ENCODE measurements at places on chromosomes 4 and X.

GRCh38 chr4:38075370-38076152 is 115.4 kb downstream of the PTTG2 start:
- no peak for DNase-seq

DNA sequence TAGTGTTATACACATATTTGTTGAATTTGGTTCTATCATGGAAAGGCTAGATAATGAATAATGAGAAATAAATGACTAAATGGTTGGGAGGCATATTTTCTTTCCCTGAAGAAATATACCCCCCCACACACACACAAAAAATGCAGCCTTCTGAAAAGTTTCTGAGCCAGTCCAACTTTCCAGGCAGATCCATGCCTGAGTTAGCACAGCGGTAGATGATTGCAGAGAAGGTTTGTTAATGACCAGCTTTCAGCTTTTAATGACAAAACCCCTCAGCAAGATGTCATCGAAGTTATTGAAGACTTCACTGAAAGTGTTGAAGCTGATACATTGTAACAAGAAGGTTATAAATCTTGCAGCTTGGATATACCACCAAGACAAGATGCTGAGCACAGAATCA is 61.4 kb downstream of the GBA3 start:
- DNase-seq = no peak

GRCh38 chr4:124092101-124092500 is 620.4 kb downstream of the ANKRD50 start:
- no peak for DNase-seq

DNA sequence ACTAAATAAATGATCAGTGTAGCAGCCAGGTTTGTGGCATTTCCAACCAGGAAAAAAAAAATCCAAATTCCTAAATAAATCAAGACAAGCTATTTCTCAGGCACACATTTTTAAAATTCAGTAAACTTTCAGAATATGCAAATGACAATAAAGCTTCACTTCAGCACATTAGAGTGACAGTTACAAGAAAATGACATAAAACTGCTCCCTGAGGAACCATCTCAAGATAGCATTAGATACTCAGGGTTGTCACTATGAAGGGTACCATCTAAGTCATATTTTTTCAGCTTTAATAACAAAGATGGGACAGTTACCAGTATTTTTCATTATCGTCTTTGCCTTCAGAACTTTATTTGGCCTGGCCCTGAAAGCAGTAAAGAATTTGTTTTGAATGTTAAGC is 411.3 kb upstream of the RASGEF1B start:
- no peak for DNase-seq

DNA sequence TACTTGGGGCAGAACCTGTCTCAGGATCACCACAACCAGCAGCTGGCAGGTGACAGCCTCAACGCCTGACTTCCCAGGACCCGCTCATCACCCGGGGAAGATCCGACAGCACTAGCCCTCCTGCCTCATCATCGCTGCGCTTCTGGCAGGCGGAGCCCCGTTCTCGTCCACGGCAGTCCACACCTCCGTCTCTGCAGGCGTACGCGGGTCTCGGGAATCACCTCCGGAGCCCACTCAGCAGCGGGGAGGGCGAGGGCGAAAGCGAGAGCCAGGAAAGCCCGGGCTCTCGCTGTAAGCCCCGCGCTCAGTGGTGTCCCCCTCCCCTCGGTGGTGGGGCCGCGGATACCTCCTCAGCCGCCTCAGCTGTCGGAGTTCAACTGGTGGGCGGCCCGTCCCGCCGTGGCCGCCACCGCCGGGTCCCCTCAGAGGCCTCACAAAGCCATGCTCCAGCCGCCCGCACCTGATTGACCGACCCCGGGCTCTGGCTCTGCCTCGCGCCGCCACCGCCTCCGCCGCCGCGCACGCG is 518 bp upstream of the CNKSR2 start:
- DNase-seq = peak; percentile 15

GRCh38 chr4:107900067-107900466 is 31.3 kb upstream of the CYP2U1 start:
- no peak for DNase-seq

DNA sequence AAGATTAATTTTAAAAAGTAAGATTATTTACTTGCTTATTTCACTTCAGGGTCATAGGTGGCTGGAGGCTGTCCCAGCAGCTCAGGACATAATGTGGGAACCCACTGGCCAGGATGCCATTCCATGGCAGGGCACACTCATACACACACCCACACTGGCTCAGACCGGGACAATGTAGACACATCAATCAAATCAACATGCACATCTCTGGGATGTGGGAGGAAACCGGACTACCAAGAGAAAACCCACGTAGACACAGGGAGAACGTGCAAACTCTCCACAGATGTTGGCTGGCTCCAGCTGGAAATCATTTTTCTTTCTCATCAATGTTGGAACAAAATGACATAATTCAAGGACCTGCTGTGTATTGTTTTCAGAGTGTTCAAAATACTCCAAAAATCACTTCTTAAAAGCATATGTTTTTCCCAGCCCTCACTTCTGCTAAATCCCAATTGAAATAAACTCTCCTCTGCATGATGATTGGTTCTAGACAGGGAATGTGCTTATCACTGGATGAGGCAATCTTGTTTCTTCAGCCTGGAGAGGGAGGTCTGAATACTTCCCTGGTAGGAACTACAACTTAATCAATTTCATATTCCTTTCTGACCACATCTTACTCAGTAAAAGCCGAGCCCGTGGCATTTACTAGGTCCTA is 18.6 kb upstream of the CPE start:
- DNase-seq = no peak

DNA sequence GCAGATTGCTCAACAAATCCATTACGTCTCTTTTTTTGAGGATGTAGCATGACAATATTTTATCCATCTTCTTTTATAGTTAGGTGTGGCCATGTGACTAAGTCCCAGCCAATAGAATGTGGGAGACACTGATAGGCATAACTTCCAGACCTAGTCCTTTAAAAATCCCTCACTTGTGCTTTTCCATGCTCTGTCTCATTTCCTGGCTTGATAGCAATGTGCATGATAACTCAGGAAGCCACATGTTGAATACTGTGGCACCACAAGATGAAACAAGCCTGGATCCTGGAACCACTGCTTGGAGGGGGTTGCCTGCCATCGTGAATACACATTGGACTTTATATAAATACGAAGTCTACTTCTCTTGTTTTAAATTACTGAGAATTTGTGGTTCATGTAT is 184.0 kb upstream of the NEIL3 start:
- no peak for DNase-seq

DNA sequence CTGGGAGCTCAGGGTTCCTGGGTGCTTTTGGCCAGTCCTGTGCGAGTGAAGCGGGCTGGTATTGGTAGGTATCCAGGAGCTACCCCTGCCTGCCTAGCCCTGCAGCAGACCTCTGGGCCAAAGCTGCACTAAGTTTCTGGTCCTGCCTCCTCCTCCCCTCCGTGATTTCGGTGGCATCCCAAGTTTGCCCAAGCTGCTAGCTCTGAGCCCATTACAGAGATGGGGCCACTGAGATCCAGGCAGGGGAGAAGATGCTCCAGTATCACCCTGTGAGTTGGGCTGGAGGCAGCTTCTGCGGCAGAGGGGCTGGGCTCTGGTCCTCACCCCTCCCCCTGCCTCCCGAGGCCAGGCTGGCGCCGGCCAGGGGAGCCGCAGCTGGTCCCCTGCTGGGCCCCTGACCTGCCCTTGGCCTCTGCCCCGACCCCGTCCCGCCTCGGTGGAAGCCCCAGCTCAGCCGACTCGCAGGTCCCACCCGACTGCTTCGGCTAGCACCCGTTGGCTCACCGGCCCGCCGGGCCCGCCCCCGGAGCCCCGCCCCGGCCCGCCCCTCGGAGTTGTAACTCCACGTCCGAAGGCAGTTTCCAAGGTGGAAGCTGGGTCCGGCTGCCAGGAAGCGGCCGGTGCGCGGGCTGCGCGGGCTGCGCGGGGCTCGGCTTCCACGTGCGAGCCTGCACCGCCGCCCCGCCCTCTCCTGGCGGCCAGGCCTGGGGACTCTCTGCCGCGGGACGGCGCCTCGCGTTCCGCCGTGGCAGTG is at the start of gene DUSP9:
Gene DUSP9, plus strand, starts transcription at position 584 of the 754 bp plus-strand sequence. CDS start 751 bp downstream, outside the sequence.
- no peak for DNase-seq

DNA sequence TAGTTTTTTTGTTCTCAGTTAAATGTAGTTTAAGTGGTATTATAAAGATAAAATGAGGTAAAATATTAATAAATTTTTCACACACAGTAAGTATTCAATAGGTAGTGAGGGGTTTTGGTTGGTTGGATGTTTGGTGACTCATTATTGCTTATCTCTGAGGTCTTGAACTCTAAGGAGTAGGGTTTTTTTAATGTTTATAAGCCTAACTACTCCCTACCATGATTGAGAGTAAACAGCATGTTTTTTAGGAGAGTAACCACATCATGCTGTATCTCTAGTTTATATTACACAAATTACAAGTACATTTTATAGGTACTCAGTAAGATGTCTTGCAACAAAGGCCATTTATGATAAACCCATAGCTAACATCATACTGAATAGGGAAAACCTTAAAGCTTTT is 181.6 kb downstream of the MAPK10 start:
- no peak for DNase-seq

- peak; percentile 61 for DNase-seq
These were observed 6.4 kb upstream of the FGG start for GRCh38 chr4:154618708-154619315.

GRCh38 chr4:7673121-7673520 is 238.4 kb upstream of the PSAPL1 start:
- DNase-seq = no peak
